ENCODE measurements at places on chromosomes 13 and 19.

DNA sequence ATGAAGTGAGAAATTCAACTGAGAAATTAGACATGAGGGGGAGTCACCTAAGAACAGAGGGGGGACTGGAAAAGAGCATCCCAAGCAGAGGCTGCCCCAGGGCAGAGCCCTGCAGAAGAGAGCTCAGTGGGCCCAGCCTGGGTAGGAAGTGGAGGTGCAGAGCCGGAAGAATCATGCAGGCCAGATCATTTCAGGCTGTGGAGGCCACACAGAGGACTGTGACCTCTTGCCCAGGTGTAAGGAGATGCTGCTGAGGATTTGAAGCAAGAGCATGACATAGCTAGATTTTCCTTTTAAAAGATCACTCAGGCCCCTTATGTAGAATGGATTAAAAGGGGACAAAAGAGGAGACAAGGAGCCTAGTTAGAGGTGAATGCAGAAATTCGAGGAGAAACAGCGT is 63.9 kb upstream of the SPATA13 start:
- DNase-seq: no peak

DNA sequence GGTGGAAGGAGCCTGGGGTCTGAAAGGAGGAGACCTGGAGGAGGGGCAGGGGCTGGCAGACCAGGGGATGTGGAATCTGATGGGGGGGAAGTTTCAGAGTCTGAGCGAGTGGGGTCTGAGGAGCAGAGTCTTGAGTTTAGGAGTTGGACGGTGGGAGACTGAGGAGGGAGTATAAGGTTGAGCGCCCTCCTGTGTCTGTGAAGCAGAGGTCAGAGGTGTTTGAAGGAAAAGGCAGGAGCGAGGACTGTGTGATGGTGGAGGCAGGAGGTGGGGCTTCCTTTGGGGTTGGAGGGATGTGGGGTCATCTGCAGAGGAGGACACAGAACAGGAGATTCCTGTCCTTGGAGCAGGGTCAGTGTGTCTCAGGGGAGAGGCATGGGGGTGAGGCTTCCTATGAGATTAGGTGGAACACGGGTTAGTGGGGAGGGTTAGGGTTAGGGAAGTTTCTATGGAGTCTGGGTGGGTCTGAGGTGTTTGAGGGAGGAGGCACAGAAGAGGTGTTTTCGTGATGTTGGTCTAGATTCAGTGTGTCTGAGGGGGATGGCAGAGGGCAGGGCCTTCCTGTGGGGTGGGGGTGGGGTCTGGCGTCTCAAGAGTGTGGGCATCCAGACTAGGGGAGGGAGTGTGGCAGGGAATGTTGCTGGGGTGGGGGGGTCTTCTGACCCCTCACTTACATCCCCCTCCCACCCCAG is 8.3 kb downstream of the RYR1 start:
- DNase-seq: no peak

DNA sequence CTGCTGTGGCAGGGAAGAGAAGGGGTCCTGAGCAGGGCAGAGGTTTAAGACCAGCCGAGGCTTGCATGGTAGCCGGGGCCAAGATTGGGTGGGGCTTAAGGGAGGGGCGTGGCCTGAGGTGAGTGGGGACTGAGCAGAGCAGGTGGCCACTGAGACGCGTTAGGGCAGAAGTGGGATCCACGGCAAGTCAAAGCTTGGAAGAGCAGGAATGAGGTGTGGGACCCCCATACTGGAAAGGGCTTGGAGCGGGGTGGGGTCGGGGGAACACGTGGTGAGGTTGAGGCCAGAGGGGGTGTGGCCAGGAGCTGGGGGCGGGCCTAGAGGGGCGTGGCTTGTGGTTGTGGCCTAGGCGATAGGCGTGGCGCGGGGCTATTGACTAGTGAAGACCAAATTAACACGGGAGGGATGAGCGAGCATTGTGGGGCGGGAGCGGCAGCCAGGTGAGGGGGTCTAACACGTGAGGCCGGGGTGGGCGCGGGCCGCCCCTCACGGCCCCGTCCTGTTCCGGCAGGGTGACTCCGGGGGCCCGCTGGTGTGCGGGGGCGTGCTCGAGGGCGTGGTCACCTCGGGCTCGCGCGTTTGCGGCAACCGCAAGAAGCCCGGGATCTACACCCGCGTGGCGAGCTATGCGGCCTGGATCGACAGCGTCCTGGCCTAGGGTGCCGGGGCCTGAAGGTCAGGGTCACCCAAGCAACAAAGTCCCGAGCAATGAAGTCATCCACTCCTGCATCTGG is 3.3 kb downstream of the CFD start:
- DNase-seq: peak; percentile 57

DNA sequence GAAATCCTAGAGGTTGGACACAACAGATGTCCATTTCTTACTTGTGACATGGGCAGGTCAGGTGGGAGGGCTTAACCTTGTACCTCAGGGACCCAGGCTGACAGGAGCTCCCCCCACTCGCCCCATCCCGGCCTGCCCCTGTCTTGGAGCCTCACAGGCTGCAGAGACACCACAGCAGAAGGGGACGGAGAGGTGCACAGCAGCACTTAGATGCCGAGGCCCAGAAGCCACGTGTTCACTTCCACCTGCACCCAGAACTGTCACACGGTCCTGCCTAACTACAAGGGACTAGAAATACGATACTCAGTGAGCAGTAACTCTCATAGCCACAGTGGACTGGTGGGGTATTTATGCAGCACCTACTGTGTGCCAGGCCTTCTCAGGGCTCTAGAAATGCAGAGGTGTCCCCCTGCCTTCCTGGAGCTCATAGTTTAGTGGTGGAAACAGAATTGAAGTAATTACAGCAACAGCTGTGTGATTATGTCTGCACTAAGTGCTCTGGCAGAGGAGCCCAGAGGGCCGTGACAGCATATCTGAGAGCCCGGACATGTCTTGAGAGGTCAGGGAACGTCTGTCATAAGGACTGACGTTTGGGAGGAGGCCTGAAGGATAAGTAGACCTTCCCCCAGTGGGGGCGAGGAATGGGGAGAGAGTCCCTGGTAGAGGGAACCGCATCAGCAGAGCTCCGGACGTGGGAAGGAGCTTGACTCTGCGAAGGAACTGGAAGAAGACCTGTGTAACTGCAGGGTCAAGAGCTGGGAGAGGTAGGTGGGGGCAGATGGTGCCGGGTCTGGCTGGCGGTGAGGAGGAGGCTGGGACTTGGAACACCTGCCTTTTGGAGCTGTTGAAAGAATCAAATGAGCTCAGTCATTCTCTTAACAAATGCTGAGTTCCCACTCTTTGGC is 130.0 kb downstream of the SIPA1L3 start:
- DNase-seq: no peak

DNA sequence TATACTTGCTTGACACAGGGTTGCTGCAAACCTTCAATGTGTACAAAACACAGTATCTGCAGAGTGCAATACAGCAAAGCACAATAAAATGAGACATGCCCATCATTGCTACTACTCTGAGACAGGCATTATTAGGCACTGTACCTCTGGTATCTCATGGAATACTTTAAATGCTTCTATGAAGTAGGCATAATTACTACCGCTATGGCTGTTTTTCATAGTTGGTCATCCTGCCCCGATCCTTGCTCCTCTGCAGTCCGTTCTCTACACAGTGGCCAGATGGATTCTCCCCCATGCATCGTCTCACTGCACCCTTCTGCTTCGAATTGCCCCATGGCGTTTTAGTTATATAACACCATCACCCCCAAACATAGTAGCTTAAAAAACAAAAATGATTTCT is 83.0 kb upstream of the UBL3 start:
- DNase-seq: no peak

- DNase-seq: no peak
Observed at GRCh38 chr13:40679480-40679985, 13.1 kb upstream of the FOXO1 start.

- DNase-seq: no peak
Observed at GRCh38 chr13:46656786-46657185, 103.8 kb downstream of the LRCH1 start.

- peak; percentile 85 for DNase-seq
Observed at GRCh38 chr19:3984908-3985642, at the start of gene EEF2. Gene EEF2, minus strand, starts transcription at chr19:3985463. Its CDS starts 83 bp downstream, at chr19:3985380.

- peak; percentile 74 for DNase-seq
Observed at GRCh38 chr19:10270616-10271394, at the start of gene ICAM1. Gene ICAM1, plus strand, starts transcription at chr19:10271120. Its CDS starts 40 bp downstream, at chr19:10271160.

GRCh38 chr19:11963566-11964355 is 1.1 kb upstream of the ZNF763 start:
- DNase-seq: no peak

- peak; percentile 75 for DNase-seq
Observed at GRCh38 chr19:50794876-50795663, 4.9 kb downstream of the ACP4 start.

- DNase-seq: peak; percentile 89
Observed at GRCh38 chr19:45739498-45740439, 6.5 kb downstream of the MEIOSIN start.

GRCh38 chr13:44399074-44399473 is 25.4 kb downstream of the SERP2 start:
- no peak for DNase-seq

DNA sequence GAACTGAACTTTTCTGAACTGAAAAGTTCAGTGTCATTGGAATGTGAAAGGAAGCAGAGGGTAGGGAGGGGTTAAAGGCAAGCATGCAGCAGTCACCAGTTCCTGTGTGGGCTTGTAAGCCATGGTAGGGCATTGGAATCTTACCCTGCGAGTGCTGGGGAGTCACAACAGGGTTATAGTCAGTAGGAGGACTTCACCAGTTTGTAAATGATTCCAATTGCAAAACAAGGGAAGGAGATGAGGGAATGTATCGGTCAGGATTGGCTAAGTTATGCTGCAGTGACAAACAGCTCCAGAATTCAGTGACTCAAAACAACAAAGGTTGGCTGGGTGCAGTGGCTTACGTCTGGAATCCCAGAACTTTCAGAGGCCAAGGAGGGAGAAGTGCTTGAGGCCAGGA is 12.8 kb downstream of the LYPD3 start:
- no peak for DNase-seq

DNA sequence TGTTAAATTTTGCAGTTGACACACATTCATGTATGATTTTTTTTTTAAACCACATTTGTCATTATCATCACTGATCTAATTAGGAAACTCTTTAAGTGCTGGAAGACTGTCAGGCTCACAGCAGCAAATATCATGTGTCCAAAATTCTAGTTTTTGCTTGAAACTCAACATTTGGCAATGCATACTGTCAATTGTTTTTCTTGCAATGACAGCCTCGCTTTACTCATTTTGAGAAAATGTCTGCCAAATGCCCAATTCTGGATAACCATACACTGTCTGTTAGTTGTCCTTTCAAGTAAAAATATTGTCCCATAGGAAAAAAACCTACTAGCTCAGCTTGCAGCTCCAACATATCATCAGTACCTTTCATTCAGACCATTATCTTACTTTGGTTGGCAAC is 523.9 kb upstream of the ARGLU1 start:
- no peak for DNase-seq

- no peak for DNase-seq
Observed at GRCh38 chr13:63680704-63681103, 2265.1 kb upstream of the PCDH20 start.

GRCh38 chr19:50910722-50911121 is 473 bp downstream of the KLK4 start:
- DNase-seq: no peak

DNA sequence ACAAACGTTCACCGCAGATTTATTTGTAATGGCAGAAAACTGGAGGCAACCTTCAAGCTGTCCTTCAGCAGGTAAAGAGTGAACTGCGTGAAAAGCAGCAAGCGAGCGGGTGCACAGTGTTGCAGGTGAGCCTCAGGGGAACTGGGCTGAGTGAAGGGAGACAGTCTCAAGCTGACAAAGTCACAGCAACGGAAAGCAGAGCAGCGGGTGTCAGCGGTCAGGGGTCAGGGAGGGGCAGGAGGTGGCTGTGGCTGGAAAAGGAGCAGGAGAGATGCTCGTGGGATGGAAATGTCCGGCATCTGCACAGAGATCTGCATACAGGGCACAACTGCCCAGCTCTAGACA is 8.5 kb upstream of the RASA3 start:
- peak; percentile 12 for DNase-seq

DNA sequence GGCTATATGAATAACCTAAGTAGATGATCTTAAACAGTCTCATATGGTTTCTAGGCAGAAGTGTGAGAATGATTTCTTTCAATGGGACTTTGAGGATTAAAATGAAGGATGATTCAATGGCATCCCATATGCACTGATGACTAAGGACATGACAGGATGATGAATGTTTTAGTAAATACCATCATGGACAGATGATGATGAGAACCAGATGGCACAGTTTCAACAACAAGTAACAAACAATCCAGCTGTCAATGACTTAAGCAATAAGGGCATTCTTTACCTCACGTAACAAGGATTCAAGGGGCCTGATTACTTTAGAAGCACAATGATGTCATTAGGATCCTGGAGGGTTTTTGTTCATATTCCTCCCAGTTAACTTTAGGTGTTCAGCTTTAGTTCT is 2678.4 kb downstream of the PCDH9 start:
- no peak for DNase-seq

GRCh38 chr13:76745261-76746200 is 140.7 kb downstream of the KCTD12 start:
- DNase-seq: peak; percentile 98

GRCh38 chr13:75682326-75682725 is 46.2 kb downstream of the LMO7 start:
- DNase-seq: no peak

GRCh38 chr19:38898788-38899446 is 501 bp downstream of the SIRT2 start:
- no peak for DNase-seq

Data from MV-4-11 (cell line).